Kasumi-1 (cell line): ENCODE measurements at places on chromosomes 2 and 18.

GRCh38 chr18:711657-712400, 601 bp downstream of the ENOSF1 start:
- DNase-seq = peak; percentile 64

DNA sequence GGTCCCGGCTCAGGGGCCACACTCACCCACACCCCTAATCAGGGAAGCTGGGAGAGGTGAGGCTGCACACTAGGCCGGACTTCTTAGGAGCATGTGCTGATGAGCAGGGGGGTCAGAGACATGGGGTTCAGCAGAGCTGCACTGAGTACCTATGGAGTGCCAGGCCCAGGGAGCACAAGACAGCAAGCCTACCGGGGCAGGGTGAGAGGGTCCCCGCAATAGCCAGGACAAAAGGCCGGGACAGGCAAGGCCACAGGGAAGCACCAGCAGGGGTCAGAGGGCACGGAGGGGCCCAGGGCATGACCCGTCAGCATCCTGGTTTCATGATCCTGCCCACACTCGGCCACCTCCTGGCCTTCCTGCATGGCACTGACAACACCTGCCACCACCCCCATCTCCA, 73.5 kb downstream of the TNS1 start:
- DNase-seq = no peak

DNA sequence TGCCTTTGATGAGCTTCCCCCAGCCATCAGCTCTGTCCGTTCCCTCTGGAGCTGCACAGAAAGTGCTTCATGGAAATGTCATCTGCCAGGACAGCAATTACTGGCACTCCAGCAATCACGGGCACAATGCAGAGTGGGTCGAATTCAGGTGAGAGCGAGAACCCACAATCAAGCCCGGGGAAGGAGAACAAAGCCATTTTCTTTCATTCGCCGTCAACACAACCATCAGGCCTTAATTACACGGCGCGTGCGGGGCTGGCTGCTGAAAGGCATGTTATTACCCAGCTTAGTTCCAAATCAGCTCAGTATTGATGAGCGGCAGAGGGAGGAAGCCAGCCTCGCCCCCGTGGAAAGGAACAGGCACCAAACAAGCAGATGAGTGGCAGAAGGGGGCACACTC, 143.9 kb downstream of the MYT1L start:
- DNase-seq = no peak

GRCh38 chr2:192480984-192481383, 286.3 kb upstream of the TMEFF2 start:
- DNase-seq = no peak

DNA sequence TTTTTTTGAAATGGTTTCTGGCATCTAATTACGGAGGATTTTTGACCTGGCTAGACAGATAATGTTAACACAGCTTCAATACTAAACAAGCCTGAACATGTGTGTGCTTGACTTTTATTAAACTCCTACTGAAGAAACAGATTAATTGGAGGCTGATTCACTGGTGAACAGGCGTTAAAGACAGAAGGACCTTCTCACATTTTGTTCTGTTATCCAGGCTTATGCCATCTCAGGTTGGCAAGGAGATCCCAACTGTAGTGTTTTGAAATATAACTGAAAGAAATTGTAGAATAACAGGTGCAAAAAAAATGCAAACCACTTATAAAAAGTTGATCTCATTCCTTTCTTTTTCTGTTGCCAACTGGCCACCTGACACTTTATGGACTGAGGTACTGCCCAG, 269.6 kb downstream of the ARHGAP15 start:
- no peak for DNase-seq

GRCh38 chr2:218063486-218063885, 5.6 kb upstream of the RUFY4 start:
- DNase-seq = no peak

DNA sequence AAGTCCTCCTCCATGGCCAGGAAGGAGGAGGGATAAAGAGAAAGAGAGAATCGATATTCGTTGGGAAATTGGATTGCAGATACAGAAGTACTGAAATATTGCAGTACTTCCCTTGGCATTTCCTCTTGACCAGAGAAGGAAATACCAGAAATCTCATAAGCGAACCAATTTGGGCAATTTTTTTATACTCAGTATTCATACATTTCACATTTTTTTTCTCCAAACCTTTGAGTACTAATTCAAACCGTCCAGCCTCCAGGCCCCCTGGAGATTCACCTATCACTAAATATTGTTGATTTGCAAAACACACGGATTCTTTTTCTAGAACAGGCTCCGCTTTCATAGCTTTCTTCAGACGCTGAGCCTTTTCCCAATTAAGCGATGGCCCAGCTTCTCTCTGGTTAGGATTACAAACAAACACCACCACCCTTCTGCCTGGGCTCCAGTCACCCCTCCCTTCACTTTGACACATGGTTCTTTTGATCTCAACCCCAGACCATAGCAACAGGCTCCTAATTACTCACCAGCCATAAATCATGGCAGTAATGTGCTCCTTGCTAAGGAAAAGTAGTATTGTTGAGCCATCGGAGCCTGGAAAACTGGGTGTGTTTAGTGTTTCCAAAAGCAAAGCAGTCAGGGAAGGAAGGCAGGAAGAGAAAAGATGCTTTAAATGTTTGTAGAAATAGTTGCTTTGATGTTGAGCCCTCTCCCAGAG, 138.4 kb upstream of the CCDC68 start:
- DNase-seq = no peak

DNA sequence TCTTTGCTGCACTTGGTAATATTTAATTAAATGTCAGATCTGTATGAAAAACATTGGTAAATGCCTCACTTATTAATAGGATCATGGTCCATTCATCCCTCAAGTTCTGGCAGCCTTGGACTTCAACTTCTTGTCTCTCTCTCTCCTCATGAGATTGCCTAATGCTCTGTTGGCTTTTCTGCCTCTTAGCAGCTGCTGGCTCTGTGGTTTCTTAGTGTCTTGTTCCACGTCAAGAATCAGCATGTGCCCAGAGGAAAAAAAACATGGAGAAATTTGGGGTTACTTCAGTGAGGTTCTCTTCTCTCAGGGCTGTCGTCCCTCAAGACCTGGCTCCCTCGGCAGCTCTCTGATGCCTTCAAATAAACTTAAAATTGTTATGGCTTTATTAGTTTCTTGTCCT, 75.4 kb downstream of the TAF4B start:
- peak; percentile 37 for DNase-seq

GRCh38 chr2:217935901-217936684, 66.7 kb downstream of the TNS1 start:
- no peak for DNase-seq

- no peak for DNase-seq
Observed at GRCh38 chr2:62143696-62144095, 52.2 kb upstream of the B3GNT2 start.

DNA sequence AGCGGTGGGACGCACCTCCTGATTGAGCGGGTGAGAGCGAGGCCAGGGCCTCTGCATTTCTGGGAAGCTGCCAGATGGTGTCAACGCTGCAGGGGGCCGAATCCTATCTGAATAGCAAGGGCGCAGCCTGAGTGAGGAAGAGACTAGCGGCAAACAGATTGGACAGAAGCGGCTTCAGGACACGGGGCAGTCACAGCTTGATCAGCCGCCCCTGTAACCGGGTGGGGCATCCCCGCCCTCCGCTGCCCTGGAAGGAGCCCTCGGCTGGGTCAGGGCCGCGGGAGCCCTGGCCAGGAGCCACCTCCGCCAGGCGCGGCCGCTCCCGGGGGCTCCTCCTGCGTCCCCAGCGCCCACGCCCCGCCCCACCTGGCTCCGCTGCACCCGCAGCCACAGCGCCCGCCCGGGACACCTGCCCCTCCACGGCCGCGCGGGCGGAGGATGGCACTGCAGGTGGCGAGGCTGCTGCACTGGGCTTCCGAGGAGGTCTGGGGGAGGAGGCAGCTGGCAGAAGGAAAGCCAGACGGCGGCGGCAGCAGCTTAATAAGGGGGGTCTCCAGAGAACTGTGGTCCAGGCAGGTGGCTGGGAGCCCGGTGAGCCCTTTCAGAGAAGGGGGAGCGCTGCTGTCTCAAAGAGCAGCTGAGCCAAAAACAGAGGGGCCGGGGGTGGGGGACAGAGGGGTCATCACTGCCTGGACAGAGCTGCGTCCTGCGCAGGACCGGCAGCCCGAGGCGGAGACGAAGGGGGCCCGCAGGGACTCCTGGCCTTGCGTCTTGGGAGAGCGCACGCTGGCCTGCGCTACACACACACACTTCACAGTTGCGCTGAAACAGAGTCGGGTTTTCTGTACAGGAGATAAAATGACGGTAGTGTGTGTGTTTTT, 18.8 kb upstream of the SOX11 start:
- DNase-seq = no peak

GRCh38 chr2:132740081-132740720, 70.2 kb upstream of the LYPD1 start:
- DNase-seq = no peak

DNA sequence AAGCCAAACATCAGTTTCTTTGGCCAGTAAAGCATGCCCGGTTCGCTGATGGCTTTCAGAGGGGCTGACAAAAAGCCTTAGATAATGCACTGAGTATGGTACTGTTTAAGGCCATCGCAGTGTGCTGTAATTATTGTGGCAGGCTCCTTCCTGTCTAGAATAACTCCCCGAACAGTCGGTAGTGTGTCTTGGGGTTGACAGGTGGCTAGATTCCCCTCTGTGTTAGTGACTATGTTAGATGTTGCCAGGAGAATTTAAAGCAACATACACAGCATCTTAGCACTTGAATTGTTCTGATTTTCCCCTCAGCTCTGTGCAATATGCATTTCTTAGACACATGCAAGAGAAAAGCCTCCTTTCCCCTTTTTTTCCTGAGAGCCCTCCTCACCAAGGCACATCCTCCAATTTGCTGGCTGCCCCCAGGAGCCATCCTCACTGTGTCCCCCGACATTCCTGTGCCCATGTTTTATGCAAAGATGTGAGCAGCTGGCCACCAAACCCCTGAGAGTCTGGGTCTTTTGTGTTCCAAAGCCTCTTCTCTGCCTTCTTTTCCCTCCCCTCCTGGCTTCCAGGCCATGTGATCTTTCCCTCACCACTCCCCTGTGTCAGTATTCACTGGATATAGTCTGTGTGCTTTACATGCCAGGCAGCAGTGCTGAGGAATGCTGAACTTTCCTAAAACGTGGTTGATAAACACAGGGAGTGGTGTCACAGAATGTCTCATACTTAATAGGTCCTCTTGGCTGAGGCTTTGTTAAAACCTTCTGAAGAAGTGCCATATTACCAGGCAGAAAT, 331.5 kb downstream of the HRH4 start:
- no peak for DNase-seq

GRCh38 chr2:20624156-20624883, 26.6 kb downstream of the HS1BP3 start:
- DNase-seq = no peak

GRCh38 chr2:191314697-191315364, 69.6 kb downstream of the MYO1B start:
- DNase-seq = no peak

GRCh38 chr2:96856776-96857666, 795 bp downstream of the ANKRD39 start:
- DNase-seq = peak; percentile 18

DNA sequence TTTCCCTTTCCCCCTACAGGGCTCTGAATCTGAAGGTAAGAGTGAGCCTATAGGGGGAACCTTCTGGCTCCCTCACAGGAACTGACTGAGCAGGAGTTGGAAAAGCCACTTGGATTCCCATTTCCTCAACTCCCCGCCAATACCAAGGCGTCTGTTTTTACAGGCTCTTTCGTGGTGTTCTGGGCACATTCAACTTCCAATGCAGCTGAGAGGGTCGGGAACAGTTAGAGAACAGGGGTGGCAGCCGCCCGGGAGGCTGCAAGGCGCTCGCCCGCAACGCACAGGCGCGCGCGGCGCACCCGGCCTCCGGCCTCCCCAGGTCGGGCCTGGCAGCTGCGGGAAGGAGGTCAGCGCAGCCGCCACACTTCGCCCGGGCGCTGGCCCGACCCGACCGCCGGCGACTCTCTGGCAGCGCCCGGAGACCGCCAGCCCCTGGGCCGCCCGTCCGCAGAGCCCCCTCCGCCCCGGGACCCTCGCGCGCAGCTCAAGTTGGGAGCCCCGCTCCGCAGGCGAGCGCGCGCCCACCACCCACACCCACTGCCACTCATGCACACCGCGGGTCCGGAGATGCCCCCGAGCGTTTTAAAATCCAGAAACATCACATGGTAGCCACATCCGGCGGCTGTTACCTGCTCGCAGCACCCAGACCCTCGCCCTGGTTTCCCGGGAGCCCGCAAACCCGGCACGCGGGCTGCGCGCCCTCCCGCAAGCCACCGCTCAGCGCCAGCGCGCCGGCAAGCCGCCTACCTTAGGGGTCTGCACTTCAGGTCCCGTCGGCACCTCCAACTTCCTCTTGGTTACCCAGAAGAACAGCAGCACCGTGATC, 816 bp downstream of the GALNT14 start:
- DNase-seq = no peak

- no peak for DNase-seq
Observed at GRCh38 chr18:31373641-31374040, 2.9 kb upstream of the DSG4 start.

- DNase-seq = peak; percentile 91
Observed at GRCh38 chr2:42961385-42961811, 169.0 kb upstream of the HAAO start.

DNA sequence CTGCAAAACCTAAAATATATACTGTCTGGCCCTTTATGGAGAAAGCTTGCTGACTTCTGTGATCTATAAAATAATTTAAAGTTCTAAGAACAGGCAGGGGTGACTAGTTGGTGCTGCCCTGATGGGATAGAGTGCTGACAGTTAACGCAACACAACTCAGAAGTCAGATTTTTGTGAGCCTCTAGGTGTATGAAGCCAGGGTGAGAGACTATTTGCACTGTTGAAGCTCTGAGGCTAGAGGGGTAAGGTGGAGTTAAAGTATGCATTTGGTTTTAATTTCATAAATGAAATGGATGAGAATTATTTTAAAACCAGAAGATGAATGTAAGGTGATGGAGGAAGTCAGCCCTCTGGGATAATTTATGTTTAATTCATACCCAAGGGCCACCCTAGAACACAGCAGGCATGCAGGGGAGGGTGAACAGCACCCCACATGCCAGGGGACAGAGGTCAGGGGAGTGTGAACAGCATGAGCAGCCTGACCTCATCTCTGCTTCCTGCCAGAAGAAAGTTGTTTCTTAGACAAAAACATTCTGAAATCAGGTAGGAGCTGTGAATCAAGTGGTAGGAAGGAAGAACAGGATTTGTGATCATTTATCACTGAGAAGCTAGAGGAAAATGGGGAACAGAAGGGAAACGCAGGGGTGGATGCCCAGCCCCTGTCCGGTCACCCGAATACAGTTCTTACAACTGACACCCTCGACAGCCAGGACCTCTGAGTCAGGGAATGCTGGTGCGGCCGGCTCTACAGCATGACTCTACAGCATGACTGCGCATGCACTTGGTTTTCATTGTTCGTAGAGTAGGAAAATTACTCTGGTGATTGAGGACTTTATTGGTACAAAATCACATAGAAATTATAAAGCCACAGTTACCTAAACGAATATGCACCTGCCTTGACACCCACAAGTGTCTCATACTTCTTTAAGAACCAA, 93.1 kb downstream of the MBP start:
- DNase-seq = no peak

GRCh38 chr2:64947885-64948284, 41.3 kb upstream of the SLC1A4 start:
- no peak for DNase-seq

GRCh38 chr18:58552057-58552461, 76.8 kb downstream of the ALPK2 start:
- DNase-seq = no peak
